ENCODE measurements at places on chromosomes 11 and 22.

DNA sequence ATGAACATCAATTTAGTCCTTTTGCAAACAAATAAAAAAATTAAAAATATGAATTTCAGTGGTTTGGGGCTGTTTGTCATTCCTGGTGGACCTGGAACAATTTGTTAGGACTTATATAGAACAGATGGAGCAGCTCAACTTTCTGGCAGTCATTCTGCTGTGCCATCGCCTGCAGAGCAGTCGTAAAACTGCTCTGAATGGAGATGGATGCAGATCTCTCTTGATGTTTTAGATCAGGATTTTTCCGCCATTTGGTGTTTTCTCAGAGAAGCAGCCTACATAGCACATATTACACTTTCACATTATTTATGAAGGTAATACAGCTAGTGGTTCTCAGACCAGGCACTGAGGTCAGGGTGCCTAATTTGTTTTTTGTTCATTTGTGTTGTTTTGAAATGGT lies 31.8 kb upstream of the HSPA8 start:
- no peak for DNase-seq

DNA sequence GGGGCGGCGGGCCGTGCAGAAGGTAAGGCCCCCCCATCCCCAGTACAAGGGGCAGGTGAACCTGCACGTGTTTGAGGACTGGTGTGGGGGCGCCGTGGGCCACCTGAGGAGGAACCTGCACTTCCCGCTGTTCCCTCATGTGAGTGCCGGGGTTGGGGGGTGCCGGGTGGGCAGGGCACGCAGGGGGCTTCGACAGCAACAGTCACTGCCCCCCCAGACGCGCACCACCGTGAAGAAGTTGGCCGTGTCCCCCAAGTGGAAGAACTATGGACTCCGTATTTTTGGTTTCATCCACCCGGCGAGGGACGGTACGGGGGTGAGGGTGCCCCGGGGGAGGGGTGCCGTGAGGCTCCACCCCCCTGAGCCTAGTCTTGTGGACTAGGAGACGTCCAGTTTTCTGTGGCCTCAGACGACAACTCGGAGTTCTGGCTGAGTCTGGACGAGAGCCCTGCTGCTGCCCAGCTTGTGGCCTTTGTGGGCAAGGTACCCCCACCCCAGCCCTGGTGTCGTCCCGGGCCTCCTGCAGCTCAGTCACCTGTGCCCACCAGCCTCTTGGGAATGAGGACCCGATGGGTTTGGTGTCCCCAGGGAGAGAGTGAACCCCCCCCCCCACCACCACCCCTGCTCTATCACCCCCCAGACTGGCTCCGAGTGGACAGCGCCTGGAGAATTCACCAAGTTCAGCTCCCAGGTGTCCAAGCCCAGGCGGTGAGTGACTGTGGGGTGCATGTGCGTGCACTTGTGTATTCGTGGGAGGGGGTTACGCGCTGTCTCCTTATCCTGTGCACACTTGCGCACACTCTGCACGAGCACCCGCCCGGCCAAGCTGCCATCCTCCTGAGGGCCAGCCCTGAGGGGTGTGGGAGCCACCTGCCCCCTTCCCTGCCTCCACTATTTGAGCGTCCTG lies 3.8 kb downstream of the B4GALNT4 start:
- DNase-seq = no peak

- DNase-seq = no peak
Measured at GRCh38 chr11:33545931-33546330, 154.7 kb downstream of the C11orf91 start.

DNA sequence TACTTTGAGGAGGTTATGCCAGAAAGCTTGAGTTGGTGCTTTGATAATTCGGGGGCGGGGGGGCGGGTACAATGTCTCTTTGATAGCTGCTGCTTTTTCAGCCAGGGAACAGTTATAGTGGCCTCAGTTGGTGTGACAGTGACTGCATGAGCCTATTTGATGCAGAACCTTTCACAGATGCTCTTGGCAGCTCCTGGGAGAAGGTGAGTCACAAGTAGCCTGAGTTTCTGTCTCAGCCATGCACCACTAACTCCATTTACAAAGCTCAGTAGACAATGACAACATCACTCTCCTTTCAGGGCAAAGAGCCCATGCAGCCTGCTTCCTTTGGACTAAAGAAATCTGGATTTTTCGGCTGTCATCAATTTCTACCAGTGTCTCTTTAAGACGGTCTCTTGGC lies 42.1 kb upstream of the SEZ6L start:
- DNase-seq = no peak

DNA sequence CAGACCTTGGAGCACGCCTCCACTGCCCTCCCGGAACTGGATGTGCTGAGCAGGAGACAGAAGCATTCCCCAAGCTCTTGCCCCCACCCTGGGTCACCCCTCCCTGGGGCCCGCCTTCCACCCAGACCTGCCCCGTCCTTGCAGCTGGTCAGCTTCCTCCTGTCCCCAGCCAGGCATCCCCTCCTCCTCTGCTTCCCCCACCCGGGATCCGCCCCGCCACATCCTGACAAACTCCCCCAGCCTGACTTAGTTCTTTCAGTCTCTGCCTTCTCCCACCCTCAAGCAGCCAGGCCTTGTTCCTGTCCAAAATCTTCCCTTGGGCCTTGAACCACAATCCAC lies 1.1 kb upstream of the PLXNB2 start:
- DNase-seq = no peak

DNA sequence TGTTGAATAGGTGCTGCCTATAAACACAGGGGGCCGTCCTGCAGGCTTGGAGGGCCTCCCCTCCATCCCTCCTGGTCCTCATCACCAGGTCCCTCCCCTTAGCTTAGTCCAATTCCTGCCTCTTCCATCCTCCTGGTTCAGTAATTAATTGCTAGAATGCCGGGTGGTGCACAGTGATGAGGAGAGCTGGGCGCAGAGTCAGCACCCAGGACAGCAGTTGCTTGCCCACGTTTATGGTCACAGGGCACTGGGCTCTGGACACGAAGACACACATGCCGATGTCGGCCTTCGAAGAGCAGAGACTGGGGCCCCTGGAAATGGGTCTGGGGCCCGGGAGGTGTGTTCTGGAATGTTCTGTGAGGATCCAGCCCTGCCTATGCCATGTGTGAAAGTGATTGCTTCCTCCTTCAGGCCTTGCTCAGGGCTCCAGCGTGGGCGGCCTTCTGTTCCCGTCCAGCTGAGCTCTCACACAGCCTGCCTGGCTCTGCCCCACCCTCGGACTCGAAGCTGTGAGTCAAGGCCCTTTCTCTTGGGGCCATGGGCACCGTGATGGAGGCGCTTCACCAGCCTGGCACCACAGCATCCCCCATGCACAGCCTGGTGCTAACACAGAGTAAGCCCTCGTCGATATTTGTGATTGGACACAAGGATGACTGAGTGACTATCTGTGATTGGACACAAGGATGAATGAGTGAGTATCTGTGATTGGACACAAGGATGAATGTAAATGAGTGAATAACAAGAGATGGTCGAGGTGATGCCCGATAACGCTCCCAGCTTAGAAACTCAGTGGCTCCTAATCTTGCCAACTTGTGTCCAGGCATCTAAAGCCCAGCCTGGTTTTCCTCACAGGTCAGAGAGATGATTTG lies 884.7 kb downstream of the BRD1 start:
- no peak for DNase-seq

Measured in muscle of arm (tissue), 14 donors.